ENCODE measurements at places on chromosomes 5 and 9.

DNA sequence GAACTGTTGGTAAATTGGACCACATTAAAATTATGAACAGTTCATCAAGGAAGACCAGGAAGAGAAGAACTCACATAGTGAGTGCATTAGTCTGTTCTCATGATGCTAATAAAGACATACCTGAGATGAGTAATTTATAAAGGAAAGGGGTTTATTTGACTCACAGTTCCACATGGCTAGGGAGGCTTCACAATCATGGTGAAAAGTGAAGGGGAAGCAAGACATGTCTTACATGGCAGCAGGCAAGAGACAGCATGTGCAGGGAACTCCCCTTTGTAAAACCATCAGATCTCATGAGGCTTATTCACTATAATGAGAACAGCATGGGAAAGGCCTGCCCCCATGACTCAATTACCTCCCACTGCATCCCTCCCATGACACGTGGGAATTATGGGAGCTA is 135.9 kb upstream of the MAN2A1 start:
- no peak for DNase-seq

DNA sequence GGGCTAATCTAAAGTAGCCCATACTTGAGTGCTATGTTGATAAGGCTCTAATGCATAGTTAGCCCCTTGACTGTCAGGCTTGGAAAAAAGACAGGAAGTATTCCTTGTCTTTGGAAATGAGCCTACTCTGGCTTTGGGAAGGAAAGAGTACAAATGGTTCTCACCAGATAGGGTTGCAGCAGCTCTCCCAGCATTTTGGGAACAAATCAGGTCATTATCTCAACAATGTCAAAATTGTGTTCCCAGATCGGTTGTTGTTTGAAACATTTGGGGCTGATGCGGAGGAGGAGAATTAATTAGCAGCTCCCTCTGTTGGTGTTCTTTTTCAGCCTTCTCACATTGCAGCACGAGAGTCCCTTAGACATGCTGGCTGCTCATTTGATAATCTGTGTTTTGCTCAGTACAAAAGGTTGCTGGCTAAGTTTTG is 294.7 kb upstream of the DMRT1 start:
- no peak for DNase-seq

- no peak for DNase-seq
These were observed 537.4 kb downstream of the TAF11L14 start for GRCh38 chr5:18171684-18172083.

GRCh38 chr5:127834554-127834953 is 131.4 kb downstream of the CCDC192 start:
- DNase-seq, result no peak

DNA sequence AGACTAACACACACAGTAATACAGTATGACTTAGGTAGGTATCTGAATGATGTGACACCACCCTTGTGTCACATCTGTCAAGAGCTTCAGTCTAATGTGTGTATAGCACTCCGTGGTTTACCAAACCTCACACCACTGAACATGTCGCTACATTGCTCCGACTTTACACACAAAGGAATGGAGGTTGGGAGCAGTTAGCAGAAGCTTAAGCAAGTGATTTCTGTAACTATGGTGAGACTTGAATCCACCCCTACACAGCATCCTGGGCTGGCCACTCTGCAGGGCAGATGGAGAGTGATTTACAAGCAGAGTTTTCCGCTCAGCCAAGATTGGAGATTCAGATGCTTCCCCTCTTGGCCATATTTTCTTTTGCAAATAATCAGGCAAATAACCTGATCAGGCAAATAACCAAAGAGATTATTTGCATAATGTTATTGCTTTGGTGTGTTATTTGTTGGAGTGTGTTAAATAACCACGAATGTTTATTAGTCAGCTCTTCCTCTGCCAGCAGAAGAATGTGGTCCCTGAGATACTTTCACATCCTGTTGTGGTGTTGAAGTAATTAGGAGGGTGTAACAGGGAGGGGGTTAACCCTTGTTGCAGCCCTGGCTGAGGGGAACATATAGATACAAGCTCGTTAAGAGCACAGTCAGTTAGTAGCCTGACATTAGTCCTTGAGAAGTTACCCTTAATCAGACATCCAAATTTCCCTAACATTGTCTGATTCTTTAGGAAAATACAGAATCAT is 92.8 kb downstream of the SNX18 start:
- no peak for DNase-seq

DNA sequence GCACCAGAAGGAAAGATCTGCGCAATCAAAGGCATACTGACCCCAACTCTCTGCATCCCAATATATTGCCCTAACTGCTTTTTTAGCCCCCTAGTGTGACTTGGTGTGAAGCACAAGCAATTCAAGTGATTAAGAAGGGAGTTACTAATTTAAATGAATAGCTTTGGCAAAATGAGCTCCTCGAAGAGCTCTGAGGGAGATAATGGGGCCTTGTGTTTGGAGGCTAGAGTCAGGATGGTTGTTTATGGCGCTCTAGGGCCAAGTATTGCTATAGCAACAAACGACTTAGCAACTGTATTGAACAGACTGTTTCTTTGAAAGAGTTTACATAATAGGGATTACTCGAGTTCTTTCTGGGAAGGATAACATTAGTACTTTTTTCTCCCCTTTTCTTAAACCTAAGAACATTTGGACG is 11.5 kb upstream of the C5orf58 start:
- DNase-seq, result no peak

- no peak for DNase-seq
These were observed 23.9 kb downstream of the ISOC1 start for GRCh38 chr5:129118405-129118804.

GRCh38 chr9:3858961-3859360 is 333.2 kb upstream of the RFX3 start:
- DNase-seq, result no peak

DNA sequence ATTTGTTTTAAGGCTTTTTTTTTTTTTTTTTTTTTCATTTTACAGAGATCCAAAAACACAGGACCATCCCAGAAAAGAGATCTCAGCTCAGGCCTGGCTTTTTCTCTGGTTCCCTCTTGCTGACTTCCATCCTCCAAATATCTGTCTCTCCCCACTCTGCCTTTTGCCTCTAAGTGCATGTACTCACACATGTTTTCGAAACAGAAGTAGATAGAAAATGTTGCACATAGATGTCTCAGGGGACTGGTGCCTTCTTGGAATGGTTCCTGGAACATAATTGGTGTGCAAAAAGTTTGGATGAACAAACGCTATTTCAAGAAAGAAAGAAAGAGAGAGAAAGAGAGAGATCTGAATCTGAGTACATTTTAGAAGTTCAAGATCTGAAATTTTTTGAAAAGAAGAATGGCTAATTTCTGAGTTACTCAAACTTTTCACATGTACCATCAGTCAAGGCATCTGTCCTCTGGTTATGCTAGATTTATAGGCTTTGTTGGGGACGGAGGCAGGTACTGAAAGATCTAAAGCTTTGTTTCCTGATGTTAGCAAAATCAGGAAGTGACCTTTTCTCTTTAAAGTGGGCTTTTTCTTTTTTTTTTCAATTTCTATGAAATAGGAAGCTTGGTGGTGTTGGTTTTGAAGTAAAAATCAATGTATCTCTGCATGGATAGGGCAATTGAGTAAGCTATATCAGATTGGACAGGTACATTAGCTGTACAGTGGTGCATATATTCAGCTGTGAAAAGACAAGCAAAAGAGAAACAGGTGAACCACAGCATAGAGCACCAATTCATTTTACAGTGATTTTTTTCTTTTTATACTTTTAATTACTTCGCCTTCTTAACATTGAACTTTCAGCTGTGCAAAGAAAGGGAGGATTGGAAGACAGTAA is 8.5 kb upstream of the TNFSF8 start:
- DNase-seq, result no peak

DNA sequence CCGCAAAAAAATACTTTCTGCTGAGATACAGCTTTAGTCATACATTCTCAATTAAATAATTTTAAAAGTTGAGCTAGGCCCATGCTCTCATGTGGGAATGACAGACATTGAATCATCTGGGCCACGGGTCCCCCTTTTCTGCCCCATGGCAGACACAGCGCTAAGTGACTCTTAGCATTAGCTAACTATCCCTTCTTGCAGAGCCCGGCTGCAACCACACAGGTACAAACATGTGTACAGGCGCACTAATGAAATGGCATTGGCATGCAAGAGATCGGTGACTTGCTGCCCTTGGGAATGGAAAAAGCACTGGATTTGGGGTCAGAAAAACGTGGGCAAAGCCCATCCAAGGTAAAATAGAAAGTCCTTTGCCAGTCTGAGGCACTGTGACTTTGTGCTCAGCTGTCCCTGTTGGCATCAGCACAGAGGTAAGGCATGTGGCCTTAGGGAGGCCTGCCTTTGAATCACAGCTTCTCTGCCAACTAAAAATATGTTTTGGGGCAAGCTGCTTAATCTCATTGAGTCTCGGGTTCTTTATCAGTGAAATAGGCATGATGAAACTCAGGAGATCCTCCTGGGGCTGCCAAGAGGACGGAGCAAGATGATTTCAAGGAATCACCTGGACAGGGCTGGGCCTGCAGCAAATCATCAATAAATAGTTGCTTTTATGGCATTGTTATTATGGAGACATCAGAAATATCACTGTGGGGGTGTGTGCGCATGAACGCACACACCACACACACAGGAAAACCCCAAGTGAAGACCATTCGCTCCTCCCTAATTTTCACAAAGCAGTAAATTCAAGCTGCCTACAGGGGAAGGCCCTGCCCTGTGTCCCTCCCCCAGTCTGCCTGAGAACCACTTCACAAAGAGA is 54.2 kb downstream of the WHRN start:
- DNase-seq, result no peak

GRCh38 chr9:96158147-96158546 is 143.8 kb downstream of the HSD17B3 start:
- DNase-seq, result no peak

DNA sequence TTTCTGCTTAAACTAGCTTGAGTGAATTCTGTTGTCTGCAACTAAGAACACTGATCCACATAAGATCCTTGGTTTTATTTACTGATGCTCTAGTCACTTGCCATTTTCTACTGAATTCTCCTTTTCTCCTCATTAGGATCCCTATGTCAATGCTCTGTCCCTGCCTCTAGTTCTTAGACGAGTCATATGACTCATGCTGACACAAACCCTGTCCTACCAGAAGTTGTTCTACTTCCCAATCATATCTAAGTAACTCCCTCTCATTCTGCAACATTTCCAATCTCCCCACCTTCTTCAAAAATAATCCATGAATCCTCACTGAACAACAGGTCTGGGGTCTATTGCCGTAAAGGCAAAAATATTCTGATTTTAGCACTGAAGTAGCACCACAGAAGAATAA is 47.1 kb upstream of the DMRT1 start:
- no peak for DNase-seq

GRCh38 chr9:113808391-113809358 is 67.4 kb upstream of the ZNF618 start:
- no peak for DNase-seq
